Uterine smooth muscle cell (primary cell): ENCODE measurements at places on chromosomes 3 and 15. TPM values are rescaled to one million over a fixed set of nuclear protein-coding genes. Genes with fewer than 3 reads are reported as not detected.

The ZNF502 gene
- total RNA-seq, result 4.7 and 5.8 TPM in 2 replicates

The AMIGO3 gene
- 1.1 TPM in 1 of 2 replicates, not detected in the other for total RNA-seq

The POC1A gene
- total RNA-seq, result 9.4 and 24.8 TPM in 2 replicates

The CHDH gene
- total RNA-seq, result 0.44 and 0.62 TPM in 2 replicates

The TRIM59 gene
- 30.2 and 40.2 TPM in 2 replicates for total RNA-seq

The CYP1A2 gene
- total RNA-seq, result not detected in 2 replicates

The CMTM8 gene
- 0.12 and 0.22 TPM in 2 replicates for total RNA-seq

The GOLGA6L4 gene
- total RNA-seq, result 1.2 TPM in 2 replicates

The FOXB1 gene
- under 0.01 TPM in 1 of 2 replicates, not detected in the other for total RNA-seq

The FGD5 gene
- 0.11 and 0.37 TPM in 2 replicates for total RNA-seq

The C3orf80 gene
- 1.7 and 4.9 TPM in 2 replicates for total RNA-seq

The MOBP gene
- under 0.01 TPM in 2 replicates for total RNA-seq

The LINGO1 gene
- total RNA-seq, result not detected in 2 replicates

The GOLGA8S gene
- total RNA-seq, result under 0.01 and 0.12 TPM in 2 replicates

The SIDT1 gene
- total RNA-seq, result not detected in 2 replicates

The CIP2A gene
- 16.5 and 59.1 TPM in 2 replicates for total RNA-seq

The GABRB3 gene
- total RNA-seq, result 1.2 and 2.7 TPM in 2 replicates

The GABRG3 gene
- not detected in 2 replicates for total RNA-seq

The UCN2 gene
- total RNA-seq, result 1.2 and 1.5 TPM in 2 replicates

The BNC1 gene
- total RNA-seq, result 10.0 and 11.3 TPM in 2 replicates

The ALS2CL gene
- total RNA-seq, result 1.4 and 1.9 TPM in 2 replicates

The FAN1 gene
- 17.5 and 18.7 TPM in 2 replicates for total RNA-seq

The NGRN gene
- total RNA-seq, result 71.2 and 76.0 TPM in 2 replicates

The DOCK3 gene
- total RNA-seq, result under 0.01 and 0.12 TPM in 2 replicates

The LRRK1 gene
- 10.6 and 15.7 TPM in 2 replicates for total RNA-seq

The CAMP gene
- not detected in 2 replicates for total RNA-seq

The PAQR9 gene
- under 0.01 TPM in 1 of 2 replicates, not detected in the other for total RNA-seq

The TRH gene
- total RNA-seq, result not detected in 2 replicates

The FANCD2OS gene
- not detected in 2 replicates for total RNA-seq

The RPP25 gene
- 2.1 and 2.9 TPM in 2 replicates for total RNA-seq

The FAM81A gene
- total RNA-seq, result 0.66 and 1.00 TPM in 2 replicates

The RHCG gene
- not detected in 2 replicates for total RNA-seq

The MUSTN1 gene
- 0.50 TPM in 1 of 2 replicates, not detected in the other for total RNA-seq

The SMAD6 gene
- 11.0 and 11.3 TPM in 2 replicates for total RNA-seq

The SMCO1 gene
- not detected in 2 replicates for total RNA-seq

The CLDN11 gene
- 264 and 356 TPM in 2 replicates for total RNA-seq

The CCRL2 gene
- total RNA-seq, result 0.62 and 1.5 TPM in 2 replicates

The CD86 gene
- under 0.01 TPM in 1 of 2 replicates, not detected in the other for total RNA-seq

The BSN gene
- total RNA-seq, result under 0.01 and 0.12 TPM in 2 replicates

The GOLGA6B gene
- total RNA-seq, result not detected in 2 replicates

The SNX22 gene
- 0.33 and 0.87 TPM in 2 replicates for total RNA-seq

The AQR gene
- 24.5 and 26.5 TPM in 2 replicates for total RNA-seq

The PARP15 gene
- under 0.01 and 0.11 TPM in 2 replicates for total RNA-seq

The MYZAP gene
- 1.2 and 1.6 TPM in 2 replicates for total RNA-seq

The ZCWPW2 gene
- 0.22 and 0.87 TPM in 2 replicates for total RNA-seq

The COLQ gene
- total RNA-seq, result 0.66 and 0.75 TPM in 2 replicates

The EBLN2 gene
- total RNA-seq, result 5.4 and 7.7 TPM in 2 replicates
